CD4-positive, alpha-beta T cell treated with Interleukin-10 for 1 hour (primary cell): ENCODE measurements at places on chromosomes 7 and 10.

GRCh38 chr7:136117539-136117938, 140.4 kb upstream of the MTPN start:
- DNase-seq, result no peak

DNA sequence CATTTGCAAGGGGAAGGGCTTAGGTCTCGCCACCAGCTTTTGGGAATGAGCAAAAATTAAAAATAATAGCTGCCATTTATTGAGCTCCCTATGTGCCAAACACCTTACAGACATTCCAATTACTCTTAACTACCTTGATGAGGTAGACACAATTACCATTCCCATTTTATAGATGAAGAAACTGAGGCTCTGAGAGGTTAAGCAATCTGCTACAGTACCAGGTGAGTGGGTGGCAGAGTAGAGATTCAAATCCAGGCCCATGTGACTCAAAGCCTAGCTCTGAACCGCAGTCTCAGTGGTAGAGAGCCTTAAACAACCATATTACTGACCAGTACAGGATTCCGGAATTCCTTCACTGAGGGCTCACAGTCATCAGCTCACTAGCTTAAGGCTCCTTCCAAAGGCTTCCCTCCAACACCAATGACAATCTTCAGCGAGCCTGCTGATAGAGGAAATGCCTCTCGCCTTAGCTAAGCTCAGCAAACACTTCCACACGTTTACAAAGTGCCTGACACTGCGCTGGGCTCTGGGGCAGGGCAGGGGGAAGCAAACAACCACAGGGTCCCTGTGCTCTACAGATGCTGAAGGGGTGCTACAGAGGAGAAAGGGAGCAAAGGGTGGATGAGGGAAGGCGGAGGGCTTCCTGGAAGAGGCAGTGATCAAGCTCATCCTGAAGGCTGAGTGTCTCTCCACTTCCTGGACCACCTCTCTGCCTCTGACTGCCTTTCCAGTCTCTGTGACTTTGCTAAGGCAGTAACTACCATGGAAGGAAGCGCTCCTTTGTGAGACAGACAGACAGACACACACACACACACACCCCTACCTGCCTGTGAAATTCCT, 7.4 kb downstream of the LRRC20 start:
- DNase-seq, result no peak

DNA sequence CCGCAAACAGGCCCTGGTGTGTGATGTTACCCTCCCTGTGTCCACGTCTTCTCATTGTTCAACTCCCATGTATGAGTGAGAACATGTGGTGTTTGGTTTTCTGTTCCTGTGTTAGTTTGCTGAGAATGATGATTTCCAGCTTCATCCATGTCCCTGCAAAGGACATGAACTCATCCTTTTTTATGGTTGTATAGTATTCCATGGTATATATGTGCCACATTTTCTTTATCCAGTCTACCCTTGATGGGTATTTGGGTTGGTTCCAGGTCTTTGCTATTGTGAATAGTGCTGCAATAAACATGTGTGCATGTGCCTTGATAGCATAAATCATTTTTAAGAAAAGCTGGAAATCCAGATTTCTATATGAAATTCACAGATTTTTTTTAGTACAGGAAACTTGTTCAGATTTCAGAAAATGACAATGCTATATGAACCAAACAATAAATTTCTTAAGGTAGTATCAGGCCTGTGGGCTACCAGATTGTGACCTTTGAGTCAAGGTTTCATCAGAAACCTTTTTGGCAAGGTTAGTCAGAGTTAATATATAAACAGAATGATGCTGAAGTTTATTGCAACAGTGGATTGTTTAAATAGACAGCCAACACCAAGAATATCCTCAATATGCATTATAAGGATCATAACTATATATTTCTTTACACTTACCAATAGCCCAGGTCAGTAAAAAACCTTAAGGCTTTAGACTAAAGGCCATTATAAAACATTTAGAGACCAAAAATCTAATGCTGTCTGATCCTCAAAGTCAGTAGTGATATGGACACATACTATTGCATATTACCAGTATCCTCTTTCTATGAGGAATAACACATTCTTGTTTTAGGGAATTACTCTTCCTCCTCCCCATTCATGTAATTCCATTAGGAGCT, 68.7 kb upstream of the PAPSS2 start:
- DNase-seq, result no peak

- DNase-seq, result no peak
Observed at GRCh38 chr10:58318346-58318745, 16.5 kb upstream of the UBE2D1 start.

- DNase-seq, result no peak
Observed at GRCh38 chr7:154231732-154232131, 179.5 kb downstream of the DPP6 start.

DNA sequence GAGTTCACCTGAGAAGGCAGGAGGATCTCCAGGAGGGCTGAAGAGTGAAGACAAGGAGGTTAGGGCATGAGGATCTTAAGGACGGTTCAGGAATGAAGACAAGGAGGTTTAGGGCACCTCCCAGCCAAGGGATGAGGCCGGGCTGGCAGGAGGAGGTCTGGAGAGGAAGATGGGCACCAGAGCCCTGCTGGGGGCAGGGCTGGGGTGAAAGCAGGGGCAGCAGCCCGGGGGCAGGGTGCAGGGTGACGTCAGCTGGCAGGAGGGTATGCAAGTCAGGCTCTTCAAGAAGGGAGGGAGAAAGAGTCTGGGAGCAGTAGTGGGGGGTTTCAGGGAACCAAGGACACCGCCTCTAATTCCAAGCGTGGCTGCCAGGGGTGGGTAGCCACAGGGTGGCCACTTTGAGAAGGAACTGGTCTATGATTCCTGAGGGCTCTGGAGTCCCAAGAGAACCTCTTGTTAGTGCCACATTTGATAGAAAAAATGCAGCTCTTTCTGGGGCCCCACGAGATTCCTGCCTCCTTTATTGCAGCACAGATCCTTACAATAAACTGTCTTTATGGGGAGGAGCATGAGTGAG, 101.6 kb downstream of the C10orf90 start:
- DNase-seq, result no peak

DNA sequence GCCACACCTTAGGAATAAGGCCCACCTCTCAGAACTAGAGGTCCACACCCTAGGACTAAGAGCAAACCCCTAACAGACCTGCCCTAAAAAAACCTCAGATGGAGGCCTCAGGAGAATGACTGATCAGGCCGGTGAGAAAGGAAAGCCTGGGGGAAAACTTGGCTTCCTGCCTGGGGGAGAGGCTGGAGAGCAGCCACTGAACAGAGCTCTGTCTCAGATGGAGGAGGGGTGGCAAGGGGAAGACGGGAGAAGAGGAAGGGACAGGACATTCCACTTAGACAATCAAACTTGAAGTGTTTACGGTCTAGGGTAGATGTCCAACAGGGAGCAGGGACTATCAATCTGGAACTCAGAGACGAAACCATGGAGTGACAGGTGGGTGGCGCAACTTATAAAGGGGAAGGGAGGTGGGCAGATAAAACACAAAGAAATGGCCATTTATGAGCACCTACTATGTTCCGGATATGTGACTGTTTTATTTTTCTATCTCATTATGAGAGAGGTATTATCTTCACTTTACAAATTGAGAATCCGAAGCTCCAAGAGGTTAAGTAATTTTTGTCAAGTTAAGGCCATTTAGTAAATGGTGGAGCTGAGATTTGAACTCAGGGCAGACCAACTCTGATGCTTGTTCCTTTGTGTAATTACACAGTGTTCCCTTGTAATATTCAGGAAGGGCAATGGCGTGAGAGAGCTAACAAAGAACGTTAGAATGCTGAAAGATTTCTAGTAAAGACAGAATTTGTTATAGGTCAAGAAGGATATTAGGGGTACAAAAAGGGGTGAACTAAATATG, 82.6 kb downstream of the DNMBP start:
- DNase-seq, result no peak

DNA sequence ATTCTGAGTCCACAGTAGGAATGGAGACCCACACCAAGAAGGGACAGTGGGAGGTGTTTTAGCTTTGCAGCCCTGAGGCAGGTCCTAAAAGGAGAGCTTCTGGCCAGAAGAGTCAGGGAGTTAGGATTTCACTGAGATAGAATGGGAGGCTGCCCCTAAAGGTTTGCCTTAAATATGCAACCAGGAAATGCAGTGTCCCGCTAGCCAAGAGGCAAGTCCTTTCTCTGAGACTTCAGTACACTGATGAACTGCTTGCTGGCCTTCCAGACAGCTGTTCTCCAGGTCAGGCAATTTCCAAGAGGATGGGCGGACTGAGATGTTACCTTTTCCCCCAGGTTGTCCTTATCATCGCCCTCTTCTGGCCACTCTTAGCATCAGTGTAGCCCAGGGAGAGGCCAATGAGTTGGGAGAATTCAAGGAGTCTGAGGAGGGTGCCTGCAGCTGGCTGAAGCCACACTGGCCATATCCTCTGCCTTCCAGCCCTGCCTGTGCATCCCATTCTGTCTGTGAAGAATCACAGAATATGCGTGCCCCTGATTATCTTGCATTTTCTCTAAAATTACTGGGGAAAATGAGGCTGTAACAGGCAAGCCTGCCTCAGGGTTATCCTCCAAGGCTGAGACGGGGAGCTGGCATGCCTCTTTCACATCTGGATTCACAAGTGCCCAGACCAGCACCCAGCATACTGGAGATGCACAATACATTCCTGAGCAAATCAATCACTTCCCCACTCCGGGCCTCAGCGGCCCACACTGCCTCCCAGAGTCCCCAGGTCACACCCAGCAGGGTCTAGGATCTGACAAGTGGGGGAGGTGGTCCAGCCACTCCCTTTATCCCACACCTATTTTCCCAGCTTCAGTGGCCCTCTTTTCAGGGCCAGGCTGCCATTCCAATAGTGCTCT, 2.4 kb downstream of the TLL2 start:
- peak; percentile 16 for DNase-seq

DNA sequence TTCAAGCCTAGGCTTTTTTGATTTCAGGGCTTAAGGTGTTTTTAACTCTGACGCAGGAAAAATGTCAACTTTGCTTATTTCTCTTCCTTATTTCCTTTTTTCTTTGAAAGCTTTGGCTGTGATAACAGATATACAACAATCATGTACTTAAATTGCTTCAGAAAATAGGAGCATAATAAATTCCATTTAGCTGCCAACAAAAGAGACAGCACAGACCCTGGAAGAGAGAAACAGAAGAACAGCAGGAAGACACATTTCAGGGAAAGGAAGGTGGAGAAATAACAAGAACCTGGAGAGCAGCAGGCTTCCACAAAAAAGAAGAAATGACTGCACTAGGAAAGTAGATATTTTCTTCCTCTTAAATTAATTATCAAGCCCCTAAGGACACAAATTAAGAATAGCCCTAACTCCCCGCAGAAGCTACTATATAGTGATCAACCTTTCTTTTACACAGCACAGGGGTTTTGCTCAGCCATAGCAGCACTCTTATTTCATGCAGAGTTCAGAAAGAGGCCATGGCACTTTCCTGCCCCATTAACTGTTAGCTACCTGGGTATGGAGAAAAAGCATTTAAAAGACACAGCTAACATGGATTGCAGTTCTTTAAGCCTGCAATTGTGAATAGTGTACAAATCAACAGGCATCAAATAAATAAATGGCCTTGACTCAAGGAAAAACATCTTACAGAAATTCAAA, 61.5 kb downstream of the IQUB start:
- DNase-seq, result no peak

GRCh38 chr10:44937196-44938005, 22.2 kb upstream of the RASSF4 start:
- DNase-seq, result no peak

DNA sequence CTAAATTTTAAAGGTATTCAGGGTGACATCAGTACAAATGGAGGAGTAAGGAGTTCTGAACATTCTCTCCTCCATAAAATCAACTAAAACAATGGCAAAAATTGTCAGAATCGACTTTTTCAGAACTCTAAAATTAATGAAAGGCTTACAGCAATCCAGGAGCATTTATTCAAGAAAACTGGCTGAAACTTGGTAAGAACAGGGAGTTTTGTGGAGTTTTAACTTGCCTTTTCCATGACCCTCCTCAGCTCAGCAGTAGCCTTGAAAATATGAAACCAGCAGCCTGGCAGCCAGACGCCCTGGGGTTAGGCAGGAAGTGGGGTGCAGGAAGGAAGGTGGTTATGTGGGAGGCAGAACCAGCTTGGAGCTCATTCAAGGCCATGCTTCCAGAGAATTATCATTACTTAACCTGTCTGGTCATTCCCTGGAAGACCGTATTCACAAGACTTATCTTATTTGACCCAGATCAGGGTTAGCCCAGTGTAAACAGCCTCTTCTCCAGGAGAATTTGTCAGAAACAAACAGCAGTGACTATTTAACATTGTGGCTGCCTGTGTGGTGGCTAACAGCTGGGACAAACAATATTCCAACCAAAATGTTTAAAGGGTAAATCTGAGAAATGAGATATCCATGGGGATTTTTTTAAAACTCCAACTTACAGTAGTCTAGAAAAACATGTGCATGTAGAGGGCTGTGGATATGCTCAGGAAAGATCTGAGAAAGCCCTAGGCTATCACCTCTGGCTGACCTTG, 75.7 kb upstream of the MACROH2A2 start:
- no peak for DNase-seq

- DNase-seq, result no peak
Observed at GRCh38 chr10:35371731-35372130, 35.4 kb downstream of the CCNY start.

DNA sequence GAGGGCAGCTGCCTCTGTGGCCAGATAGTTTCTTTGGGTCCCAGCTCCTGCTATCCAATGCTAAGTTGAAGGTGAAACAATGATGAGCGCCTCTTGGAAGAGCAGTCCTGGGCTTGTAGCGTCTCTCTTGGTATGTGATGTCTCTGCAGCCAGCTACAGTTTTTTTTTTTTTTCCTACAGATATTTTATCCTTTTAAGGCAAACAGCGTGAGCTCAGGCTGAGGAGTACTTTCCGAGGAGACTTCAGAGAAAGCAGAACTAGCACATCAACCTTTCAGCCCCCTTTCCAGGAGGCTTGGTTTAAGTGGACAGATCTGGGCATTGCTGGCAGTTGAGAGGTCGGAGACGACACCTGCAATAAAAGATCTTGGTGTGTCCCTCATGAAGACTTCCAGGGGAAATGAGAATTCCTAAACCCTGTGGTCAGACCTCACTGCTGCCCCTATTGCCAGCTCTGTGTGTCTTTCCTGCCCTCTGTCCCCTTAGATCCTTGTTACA, 9.1 kb downstream of the PRKG1 start:
- DNase-seq, result no peak

DNA sequence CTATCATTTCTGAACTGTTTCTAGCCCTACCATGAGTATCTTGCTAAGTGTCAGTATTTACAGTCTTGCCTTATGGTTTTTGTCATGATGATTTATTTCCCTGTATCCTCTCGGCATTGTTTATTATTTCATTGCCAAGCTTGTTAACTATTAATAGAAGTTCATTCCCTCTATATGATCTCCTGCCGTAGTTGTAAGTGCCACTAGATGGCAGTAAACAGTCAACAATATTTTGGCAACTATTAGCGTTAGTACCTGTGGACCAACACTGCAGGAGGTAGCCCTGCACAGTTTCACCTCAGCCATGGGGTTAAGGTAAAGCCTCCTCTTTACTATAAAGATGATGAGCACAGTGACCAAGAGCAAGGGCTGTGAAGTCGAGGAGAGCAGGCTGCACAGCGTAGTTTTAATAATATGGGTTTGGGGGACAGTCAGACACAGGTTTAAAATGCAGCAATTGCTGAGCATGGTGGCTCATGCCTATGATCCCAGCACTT, 26.1 kb upstream of the CCNJ start:
- peak; percentile 62 for DNase-seq

- no peak for DNase-seq
Observed at GRCh38 chr10:4016214-4016740, 231.3 kb upstream of the KLF6 start.

- DNase-seq, result no peak
Observed at GRCh38 chr10:51658000-51658399, 41.4 kb downstream of the CSTF2T start.
